ENCODE measurements at places on chromosomes 7 and 10.

- DNase-seq, result no peak
Measured at GRCh38 chr7:3951316-3952055, 650.4 kb downstream of the SDK1 start.

- no peak for DNase-seq
Measured at GRCh38 chr7:293681-294439, 3.9 kb downstream of the FOXL3 start.

DNA sequence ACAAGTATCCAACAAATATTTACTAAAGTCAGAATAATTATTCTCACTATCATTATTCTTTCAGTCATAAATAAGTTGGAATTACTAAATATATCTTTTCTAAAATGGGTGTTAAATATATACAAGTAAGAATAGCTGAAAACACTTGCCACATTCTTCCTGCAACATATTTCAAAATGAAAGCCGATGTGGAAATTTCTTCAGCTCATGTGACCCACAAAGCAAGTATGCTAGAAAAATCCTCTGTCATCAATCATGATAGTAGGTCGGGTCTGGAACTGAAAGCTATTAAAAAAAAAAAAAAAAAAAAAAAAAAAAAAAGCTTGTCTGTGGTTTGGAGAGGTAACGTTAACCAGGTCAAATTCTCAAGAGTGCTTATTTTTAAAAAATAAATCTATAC is 344.7 kb downstream of the NEBL start:
- DNase-seq, result no peak

DNA sequence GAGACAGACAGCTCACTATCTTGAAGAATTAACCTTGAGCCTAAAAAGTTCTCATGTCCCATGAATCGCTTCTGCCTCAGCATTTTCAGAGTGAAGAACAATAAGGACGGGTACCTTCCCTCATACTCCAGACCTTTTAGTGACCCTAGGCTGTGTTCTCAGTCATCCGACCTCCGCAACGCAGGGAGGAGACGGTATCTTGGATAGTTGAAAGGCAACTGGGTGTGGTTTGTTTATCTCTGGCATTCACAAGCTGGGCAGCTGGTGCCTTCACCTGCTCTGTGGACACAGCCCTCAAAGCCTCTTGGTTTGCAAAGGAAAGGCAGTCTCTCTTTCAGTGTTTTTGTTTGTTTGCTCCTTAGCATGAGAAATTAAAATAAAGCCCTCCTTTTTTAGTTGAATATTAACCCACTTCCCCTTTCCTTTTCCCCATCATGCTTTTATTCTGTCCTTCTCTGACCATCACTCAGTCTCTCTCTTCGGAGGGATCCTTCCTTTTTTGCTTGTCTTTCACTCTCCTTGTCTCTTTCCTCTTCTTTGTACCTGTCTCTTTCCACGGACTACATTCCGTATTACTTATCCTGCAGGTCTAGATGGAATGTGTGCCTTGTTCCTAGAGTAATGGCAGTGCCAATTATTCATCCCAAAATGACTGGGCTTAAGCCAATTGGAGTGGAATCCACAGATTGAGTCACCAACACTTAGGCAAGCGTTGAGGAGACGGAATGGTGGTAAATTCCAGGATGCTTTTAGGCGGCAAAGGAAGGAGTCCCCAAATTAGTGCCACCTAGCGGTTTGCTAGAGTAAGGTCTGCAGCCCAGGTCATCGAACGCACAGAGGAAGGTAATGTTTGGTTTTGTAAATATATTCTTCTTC is 45.8 kb downstream of the PRR15 start:
- no peak for DNase-seq

GRCh38 chr7:45140827-45141226 is 16.8 kb upstream of the RAMP3 start:
- no peak for DNase-seq

- DNase-seq, result no peak
Measured at GRCh38 chr10:93039110-93039509, 21.5 kb upstream of the CYP26C1 start.

DNA sequence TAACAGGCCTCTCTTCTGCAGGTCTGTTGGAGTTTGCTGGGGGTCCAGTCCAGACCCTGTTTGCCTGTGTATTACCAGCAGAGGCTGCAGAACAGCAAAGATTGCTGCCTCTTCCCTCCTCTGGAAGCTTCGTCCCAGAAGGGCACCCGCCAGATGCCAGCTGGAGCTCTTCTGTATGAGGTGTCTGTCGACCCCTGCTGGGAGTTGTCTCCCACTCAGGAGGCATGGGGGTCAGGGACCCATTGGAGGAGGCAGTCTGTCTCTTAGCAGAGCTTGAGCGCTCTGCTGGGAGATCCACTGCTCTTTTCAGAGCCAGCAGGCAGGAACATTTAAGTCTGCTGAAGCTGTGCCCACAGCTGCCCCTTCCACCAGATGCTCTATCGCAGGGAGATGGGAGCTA is 361.1 kb upstream of the NRP1 start:
- DNase-seq, result no peak

DNA sequence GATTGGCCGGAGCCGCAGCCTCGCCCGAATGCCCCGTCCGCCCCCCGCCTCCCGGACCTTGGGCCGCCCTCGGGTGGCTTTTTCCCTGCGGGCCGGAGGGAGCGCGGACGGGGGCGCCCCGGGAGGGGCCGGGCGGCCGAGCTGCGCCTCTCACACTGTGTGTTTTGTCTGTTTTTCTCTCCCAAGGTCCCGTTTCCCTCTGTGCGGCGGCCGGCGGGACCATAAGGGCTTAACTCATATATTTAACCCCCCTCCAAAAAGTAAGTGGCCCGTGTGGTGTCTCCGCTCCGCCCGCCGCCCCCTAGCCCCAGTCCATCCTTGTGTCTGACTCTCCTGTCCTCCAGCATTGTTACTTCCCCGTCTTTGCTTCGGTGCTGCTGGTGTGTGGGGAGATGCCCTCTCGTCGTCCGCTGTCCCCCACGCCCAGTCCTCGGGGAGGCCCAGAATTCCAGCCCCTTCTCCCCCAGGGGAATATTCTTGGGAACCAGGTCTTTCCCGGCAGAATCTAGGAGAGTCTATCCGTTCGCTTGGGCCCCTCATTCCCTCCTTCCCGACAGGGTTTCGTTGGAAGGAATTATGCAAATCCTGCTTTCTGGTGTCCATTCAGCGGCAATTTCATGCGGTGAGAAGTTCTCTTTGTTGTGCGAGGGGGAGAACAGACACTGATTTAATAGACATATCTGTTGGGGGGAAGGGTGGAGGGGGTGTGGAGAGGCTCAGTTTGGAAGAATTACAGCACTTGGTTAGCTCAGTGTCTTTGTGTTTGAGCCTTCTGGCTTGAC is 1.3 kb downstream of the LCOR start:
- peak; percentile 7 for DNase-seq

DNA sequence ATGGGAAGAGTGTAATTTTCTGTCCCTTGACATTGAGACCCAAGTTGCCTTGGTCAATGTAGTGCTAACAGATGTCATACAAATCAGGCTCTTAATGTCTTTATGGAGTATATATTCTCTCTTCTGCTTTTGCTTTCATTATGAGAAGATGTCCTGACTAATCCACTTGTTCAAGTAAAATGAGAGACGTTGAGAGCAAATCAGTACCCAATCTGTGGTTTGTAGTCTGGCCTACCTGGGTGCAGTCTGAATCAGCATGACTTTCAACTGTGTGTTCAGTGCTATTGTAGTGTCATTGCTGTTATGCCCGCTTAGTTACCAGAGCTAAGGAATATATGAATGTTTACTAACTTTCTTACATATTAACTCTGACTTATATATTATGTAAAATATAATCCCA is 612.4 kb downstream of the ANKRD7 start:
- no peak for DNase-seq

DNA sequence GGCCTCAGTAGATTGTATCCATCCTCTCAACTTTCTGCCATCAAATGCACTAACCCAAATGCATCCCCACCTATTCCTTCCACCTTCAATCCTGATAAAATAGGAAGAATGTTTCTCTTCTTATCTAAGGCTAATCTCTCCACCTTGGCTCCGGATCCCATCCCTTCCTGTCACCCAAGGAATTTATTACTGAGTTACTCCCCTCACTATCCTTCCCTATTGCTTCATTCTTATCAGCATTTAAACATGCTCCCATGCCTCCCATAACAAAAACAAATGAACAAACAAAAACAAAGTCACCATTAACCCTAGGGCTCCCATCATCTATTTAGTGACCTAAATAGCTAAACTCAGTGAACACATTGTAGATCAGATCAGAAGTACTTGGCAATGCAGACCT is 25.3 kb downstream of the AASS start:
- DNase-seq, result no peak

GRCh38 chr7:1715671-1716074 is 45.6 kb downstream of the ELFN1 start:
- DNase-seq, result no peak

GRCh38 chr7:135259702-135260101 is 26.1 kb downstream of the STRA8 start:
- DNase-seq, result no peak

DNA sequence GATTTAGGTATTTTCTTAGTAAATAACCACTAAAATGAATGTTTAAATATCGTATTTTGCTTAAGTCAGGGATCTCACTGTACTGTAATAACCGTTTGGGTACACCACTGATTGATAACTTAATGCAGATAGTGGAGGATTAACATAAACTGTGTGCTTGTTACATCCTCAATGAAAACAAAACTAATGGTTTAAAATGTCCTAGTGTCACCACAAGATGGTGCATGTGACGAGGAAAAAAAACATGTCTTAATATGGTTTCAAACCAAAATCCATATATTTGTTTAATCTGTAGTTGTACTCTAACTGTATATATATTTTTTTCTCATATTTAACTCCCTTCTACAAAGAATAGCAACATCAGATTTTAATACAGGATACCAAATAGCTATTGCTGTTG is 19.2 kb downstream of the ARMC10 start:
- no peak for DNase-seq

DNA sequence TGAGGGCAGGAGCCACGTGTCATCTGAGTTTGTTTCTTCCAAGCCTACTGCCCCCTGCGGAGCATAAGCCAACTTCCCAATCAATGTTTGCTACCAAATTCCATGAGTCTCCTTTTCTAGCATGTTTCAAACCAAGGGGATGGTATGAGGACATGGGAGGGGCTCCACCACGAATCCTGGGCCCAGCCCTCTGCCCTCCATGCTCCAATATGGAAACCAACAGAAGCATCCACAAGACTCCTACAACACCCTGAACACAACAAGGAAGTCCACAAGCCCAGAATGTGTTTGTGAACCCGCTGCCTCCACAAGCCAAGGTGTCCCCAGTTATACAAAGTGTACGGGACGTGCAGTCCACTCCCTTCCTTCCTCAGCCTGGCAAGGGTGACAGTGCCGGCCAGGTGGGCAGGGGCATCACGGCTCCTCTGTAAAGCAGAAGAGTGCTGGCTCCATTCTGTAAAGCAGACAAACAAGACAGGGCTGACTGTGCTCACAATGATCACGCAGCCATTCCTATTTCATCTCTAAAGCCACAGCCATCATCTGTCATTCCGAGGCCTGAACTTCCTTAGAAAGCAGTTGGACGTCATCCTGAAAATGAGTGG is 466.1 kb downstream of the PTPRN2 start:
- DNase-seq, result no peak

GRCh38 chr10:123309731-123310130 is 155.5 kb downstream of the BUB3 start:
- DNase-seq, result no peak

DNA sequence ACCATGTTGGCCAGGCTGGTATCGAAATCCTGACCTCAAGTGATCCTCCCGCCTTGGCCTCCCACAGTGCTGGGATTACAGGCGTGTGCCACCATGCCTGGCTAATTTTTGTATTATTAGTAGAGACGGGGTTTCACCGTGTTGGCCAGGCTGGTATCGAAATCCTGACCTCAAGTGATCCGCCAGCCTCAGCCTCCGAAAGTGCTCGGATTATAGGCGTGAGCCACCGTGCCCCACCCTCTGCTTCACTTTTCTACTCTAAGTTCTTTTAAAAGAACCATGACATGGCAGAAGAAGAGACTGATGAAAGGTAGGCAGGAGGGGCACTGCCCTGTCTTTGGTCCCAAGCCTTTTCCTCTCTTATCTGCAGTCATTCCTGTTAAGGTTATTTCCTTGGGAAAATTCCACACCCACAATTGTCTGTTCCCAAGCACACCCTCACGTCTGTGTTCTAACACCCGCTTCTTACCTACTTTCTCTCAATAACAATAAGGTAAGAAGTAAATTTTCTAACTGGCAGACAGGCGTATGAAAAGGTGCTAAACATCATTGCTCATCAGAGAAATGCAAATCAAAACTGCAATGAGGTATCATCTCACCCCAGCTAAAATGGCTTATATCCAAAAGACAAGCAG is 291.7 kb downstream of the DPP6 start:
- DNase-seq, result no peak

DNA sequence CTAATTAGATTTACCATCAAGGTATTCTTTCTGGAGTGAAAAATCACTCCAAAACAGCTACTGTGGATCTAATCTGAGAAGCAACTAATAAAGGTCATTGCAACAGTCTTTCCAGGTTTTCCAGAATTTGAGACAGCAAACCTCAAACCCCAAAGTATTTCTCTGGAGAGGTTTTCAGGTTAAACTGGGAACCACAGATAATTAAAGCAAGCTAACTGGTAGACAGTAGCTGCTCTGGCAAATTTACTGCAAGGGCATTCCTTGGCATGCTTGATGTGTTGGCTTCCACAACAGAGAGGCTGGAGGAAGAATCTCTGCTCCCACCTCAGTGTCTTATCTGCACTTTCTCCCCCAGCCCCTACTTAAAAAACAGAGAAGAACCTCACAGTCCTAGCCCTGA is 140.0 kb upstream of the NRBF2 start:
- DNase-seq, result no peak

DNA sequence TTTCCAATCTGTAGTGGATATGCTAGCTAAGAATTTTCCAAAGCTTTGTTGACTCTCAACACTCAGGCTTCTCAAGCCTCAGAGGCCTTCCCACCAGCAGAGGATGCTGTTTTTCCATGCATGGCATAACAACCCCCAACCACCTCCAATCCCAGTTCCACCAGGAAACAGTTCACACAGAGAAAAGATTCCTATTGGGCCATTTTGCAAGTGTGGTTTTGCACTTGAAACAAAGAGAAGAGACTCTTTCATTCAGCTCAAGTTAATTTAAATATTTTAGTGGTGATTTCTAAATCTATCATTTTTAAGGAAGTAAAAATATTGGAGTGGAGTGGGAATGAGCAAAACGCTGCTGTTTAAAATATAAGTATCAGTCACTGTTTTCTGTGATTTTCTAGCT is 105.6 kb upstream of the COL1A2 start:
- DNase-seq, result no peak
